ENCODE measurements at places on chromosomes 1 and 21.

DNA sequence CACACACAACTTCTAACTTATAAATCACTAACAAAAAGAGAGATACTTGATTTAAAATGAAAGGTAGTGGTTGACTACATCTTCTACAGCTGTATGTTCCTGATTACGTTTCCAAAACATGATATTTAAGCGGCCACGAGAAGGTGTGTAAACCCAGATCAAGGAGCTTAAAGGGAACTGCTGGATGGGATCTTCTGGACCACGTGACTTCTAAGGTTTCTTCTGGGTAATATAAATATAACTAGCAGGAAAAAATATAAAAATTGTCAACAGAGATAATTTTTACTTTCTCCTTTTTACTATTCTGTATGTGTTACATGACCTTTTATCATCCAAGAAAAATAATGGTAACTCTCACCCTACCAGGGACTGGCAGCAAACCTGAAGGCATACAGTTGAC lies 66.2 kb downstream of the TTLL7 start:
- DNase-seq, result no peak

DNA sequence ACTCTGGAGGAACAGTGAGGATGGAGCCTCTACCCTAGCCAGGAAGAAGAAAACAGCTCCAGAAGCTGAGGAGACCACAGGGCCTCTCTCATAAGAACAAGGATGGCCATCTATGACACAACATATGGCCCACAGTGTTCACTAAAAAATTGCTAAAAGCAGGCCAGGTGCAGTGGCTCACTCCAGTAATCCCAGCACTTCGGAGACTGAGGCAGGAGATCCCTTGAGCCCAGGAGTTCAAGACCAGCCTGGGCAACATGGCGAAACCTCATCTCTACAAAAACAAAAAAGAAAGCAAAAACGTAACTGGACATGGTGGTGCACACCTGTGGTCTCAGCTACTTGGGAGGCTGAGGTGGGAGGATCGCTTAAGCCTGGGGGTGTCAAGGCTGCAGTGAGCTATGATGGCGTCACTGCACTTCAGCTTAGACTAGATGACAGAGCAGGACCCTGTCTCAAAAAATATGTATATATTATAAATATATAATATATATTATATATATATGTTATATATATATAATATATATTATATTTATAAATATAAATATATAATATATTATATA lies 103.1 kb downstream of the TOMM20 start:
- peak; percentile 33 for DNase-seq

GRCh38 chr21:17466166-17466565 lies 46.7 kb upstream of the CXADR start:
- no peak for DNase-seq

GRCh38 chr1:26315874-26316850 lies 1.6 kb upstream of the CD52 start:
- DNase-seq, result no peak

DNA sequence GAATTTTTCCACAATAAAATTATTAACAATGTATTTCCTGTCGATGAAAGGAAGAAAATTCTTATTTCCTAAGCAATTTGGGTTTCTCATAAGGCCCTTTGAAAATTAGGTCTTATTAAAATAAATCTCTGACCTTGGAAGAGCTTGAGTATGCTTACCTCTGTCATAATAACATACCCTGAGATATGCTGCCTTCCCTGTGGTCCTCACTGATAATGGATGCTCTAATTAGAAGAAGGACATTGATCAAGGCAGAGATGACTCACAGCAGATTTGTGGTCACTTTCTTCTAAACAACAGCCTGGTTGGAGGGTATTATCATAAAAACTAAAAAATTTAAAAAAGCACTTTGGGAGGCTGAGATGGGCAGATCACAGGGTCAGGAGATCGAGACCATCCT lies 217.8 kb downstream of the GRIK1 start:
- no peak for DNase-seq

- DNase-seq, result peak; percentile 77
These were observed at the start of gene EVA1C for GRCh38 chr21:32412162-32413014. Gene EVA1C (plus strand): TSS chr21:32412706. CDS start chr21:32412854, 148 bp downstream.

DNA sequence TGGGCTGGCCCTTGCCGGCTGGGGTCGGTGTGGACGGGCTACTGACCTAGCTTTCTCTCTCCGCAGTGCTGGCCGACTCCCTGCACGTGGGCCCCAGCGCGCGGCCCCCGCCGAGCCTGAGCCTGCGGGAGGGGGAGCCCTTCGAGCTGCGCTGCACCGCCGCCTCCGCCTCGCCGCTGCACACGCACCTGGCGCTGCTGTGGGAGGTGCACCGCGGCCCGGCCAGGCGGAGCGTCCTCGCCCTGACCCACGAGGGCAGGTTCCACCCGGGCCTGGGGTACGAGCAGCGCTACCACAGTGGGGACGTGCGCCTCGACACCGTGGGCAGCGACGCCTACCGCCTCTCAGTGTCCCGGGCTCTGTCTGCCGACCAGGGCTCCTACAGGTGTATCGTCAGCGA lies 34.9 kb downstream of the PTGFRN start:
- no peak for DNase-seq

DNA sequence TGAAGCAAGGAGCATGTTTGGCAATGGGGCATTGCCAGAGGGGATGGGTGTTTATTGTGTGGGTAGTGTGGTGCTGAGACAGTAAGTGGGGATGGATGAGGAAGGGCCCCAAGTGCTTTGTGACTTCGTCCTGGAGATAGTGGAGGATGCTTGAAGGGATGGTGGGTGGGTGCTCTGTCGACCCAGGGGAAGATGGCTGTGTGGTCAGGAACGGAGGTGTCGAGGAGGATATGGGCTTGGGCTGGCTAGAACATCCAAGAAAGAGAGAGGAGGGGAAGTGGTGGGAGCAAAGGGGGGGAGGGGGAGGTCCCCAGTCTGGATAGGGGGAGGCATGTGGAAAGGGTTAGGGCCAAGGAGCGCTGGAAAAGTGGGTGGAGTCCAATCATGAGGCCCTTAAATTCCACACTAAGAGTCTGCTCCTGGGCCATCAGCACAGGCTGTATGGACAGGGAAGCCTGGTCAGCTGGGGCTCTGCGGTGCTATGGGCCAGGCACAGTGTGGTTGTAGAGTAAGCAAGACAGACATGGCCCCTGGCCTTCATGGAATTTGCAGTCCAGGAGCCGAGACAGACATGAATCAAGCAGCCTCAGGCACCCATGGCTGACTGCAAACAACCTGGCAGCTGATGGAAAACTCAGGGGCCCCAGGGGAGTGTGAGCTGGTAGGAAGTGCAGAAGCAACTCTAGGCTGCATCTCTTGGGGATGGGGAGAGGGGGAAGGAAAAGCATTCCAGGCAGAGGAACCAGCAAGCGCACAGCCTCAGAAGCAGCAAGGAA lies 36.3 kb downstream of the EDN2 start:
- DNase-seq, result no peak

DNA sequence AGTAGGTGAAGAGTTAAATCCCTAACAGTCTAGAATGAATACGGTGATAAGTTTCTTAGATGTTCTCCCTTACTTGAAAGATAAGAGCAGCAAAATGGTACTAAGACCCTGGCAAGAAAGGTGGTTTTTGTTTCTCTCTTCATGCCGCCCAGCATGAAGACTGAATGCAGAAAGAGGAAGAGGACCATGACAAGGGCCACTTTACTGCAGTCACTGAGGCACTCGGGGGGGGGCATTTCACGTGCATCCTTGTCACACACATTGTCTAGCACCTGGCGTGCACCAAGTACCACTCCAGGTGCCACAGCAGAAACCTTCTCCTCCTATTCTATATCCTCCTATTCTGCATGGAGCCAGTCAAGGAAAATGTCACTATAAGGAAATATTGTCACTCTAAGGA lies 222.0 kb downstream of the TOMM20 start:
- no peak for DNase-seq

GRCh38 chr1:228459091-228459993 lies 27.8 kb upstream of the RNF187 start:
- no peak for DNase-seq

GRCh38 chr21:30518876-30519275 lies 16.9 kb upstream of the KRTAP19-5 start:
- no peak for DNase-seq

GRCh38 chr1:40594187-40594531 lies 62.7 kb downstream of the ZNF684 start:
- DNase-seq, result no peak

DNA sequence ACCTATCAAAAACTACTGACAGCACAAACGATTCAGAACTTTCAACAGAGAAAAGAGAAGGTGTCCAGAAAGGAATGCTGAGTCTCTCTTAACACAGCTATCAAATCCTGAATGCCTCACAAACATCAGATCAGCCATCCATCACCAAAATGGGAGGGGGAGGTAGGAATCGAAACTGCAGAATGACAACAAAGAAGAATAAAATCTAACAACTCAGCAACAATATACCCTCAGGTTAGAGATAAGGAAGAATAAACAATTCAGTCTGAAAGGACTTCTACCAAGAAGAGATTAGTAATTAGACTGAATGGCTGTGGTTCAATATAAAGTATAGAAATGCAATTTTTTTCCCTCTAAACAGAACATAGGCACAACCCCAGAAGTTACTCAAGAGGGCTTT lies 94.4 kb downstream of the RERE start:
- no peak for DNase-seq

GRCh38 chr1:30452170-30452569 lies 271.2 kb downstream of the MATN1 start:
- DNase-seq, result peak; percentile 24

- no peak for DNase-seq
These were observed 149.5 kb downstream of the FGGY start for GRCh38 chr1:59446257-59446901.

DNA sequence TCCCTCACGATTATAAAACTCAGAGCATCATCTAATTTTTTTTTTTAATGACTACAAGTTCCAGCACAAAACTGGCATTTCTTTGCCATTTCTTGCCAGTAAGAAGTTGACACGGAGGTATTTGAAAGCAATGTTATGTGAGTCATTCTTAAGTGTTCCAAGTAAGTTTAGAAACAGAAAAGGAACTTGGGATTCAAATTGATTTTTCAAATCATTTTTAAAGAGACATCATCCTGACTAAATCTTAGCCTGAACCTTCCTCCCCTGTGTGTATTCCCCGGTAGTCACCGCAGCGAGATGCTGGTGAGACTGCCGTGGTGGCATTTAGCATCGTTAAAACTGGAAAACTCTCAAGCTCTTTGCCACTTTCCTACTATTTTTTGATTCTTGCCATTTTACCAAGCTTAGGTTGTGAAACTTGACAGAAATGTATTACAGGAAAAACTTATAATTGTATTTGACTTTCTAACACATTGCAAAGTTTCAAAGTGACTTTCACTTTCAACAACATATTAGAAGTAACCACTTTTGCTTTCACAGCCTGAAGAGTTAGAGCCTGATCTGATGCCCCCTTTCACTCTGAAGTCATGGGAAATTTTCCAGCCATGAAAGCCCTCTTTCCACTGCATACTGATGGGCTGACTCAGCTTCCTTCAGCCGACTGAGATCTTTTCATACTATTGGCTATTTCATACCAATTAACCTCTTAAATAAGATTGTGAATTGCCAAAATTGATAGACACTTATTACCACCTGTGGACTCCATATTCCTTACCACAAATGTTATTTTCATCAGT lies 61.4 kb downstream of the OLFML2B start:
- DNase-seq, result no peak

DNA sequence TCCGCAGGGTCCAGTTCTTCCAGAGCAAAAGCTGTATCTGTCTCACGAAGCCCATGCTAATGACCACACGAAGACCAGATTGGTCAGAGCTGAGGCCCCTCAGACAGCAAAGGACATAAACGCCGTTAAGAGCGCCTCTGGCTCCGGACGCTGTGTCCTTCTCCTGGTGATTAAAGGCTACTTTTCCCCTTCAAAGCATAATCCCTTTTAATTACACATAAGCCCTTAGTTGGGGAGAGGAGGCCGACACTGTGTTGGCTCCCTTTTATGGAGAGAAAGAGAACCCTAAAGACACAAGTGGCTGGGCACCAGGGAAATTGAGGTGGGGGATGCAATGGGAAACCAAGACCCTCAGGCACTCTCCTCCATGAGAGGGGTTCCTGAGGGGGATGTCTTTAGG lies at the start of gene ABCA4:
Gene ABCA4 (minus strand): TSS at position 158 of the 400 bp plus-strand sequence. CDS start 103 bp downstream, at position 55.
- no peak for DNase-seq

DNA sequence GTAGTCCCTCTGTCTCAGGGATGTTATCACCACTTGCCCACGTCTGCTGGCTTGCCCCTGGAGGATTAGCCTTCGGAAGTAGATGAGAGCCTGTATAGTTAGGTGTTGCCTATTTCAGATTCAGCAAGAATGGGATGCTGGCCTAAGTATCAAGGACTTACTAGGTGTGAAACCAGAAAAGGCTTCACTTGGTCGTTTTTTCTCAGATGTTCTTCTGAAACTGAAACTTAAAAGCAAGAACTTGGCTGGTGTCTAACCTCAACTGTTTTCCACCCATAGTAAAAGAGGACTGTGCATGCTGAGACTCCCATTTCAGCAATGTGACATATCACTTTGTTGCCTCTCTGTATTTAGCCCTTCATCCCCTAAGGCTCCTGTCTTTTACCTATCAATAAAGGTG lies 67.0 kb upstream of the LRRC53 start:
- DNase-seq, result no peak

- DNase-seq, result no peak
These were observed 79.3 kb upstream of the VAV3 start for GRCh38 chr1:108044318-108044717.

GRCh38 chr21:42658320-42659105 lies 5.1 kb downstream of the PDE9A start:
- DNase-seq, result no peak

DNA sequence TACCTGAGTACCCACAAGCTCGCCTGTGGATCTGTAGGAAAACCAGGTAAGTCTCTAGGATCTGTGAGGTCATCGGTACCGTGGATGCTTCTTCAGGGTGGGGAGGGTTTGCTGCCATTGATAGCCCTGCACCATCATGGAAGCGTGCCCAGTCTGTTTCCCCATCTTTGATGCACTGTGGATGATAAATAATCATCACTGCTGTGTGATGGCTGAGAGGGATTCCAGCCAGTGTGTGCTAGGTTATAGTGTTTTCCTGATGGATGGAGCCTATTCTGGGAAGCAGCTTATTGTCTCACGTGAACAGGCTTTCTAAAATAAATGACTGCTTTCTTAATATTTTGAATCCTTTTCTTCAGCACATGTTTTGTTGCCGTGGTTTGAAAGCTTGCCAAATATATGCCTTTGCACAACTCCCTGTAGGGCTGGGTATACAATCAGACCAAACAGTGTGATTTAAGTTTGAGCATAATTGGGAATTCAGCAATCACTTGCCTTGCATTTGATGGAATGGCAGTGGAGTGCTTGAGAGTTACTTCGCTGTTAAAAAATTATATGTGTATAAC lies 113.8 kb downstream of the CAMTA1 start:
- no peak for DNase-seq

DNA sequence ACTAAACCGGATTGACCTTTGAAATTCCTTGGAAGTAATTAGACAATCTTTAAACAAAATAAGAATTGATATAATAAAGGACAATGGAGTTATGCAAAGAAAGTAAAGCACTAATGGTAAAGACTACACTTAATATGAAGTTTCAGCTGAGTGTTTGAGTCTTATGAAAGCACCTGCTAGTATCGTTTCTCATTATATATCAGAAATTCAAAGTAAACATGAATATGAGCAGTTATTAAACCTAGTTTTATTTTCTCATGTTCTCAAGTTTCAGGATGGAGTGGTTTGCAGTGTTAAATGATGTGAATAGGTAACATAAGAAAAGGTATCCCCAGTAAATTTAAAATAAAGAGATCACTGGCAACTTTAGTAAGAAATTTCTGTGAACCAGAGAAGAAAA lies 188.6 kb downstream of the ZP4 start:
- DNase-seq, result no peak
